ENCODE measurements at places on chromosomes 4 and X.

DNA sequence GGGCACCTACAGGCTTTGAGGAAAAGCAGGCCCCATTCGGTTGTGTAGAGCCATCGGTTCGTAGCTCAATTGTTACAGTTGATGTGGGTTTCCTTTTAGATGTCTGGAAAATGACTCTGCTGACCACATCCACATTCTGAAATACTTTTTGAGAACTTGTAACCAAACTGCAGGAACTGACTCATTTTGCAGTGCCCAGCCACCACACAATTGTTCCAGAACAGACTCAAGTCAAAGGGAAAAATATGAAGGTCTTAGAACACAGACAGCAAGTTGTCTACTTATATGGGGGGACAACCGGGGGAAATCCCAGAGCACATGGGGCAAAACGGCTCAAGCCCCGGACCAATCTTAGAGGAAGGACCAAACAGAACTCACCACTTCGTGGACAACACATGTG, 557.6 kb upstream of the DIPK2B start:
- no peak for DNase-seq

- DNase-seq: no peak
These were observed 65.2 kb downstream of the PARM1 start for GRCh38 chr4:74997948-74998729.

DNA sequence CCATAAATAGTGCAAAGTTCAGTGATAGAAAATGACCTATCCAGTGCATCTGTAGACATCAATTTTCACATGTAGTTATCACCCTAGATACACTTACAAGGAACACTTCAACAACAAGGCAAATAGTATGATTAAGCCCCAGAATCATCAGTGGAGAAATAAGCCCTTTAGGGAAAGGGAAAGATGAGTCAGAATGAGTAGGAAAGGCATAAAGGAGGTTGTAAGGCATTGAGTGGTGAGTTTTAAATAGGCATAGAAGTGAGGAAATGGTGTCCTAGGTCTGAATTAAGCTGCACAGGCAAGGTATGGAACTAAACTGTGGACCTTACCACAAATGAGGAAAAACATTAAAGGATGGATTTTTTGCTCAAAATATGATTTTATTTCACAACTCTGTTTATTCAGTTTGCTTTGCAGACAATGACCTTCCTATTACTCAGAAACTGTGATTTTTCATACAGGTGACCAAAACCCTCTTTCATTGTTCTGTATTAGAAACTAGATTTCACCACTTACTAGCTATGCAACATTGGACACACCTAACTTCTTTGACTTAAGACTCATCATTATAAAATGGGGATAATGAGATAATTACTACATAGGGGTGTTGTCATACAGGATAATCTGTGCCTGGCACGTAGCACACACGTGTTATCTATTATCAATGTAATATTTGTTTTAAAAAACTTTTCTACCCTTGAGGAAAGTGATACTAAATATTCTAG, 57.0 kb upstream of the MAP9 start:
- no peak for DNase-seq

DNA sequence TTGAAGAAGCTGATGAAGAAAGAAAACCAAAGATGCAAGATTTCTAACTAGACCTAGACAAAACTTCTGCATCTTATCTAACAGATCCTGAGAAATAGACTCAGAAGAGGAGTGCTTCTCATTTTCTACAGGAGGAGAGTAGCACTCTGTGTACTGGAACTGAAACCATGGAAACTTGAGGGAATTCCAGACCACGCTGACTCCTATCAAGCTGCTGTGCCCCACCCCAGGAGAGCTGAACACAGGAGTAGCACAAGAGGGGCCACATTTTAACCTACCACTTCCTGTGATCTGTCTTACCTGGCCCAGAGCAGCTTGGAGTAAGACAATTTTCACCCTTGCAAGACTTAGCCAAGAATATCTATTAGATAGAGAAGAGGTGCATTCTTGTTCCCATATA, 248.9 kb downstream of the SCFD2 start:
- no peak for DNase-seq

- DNase-seq: no peak
These were observed 68.4 kb downstream of the MFAP3L start for GRCh38 chr4:169957785-169958184.

DNA sequence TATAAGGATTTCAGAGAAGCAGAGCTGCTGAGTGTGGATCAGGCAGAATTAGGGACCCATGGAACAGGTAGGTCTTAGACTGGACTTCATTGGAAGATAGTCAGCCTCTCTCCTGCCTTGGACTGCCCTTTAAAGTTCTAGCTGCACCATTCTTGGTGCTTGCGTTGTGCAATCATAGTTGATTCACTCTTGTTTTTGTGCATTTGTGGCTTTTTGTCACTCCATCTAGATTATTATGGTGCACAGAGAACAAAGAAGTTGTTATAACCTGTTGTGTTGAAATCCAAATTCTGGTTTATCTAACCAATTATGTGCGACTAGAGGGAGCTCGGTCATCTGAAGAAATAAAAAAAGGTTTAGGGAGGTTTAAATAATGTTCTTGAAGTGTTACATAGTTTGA, 59.3 kb downstream of the JADE1 start:
- DNase-seq: no peak

- DNase-seq: no peak
These were observed 154.9 kb downstream of the NPFFR2 start for GRCh38 chr4:72186714-72187113.

GRCh38 chrX:110758781-110759422, 36.7 kb downstream of the CHRDL1 start:
- no peak for DNase-seq

DNA sequence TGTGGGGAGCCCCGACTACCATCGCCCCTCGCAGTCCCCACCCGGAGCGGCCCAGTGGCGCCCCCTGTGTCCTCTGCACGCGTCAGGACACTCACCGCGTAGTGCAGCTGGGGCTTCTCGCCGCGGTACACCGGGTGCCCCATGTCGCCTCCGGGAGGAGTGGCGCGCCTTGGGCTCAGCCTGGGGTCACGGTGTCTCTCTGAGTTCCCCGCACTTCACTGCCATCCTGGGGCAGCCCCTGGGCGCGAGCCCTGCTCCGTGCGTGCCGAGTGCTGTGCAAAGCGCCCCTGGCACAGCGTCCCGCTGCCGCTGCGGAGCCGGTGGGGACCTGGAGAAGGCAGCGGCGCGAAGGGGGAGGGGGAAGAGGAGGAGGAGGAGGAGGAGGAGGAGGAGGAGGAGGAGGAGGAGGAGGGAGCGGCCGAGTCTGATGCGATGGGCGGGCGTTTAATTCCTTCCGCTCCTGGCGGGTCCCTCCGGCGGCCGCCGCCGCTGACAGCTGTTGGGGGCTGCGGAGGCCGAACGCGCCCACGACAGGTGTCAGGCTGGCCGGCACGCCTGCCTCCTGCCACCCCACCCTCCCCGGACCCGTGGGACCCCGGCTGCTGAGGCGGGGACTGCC, 134.3 kb downstream of the AMELX start:
- DNase-seq: no peak

- no peak for DNase-seq
These were observed 53.7 kb downstream of the CHM start for GRCh38 chrX:85993539-85994197.
